GM04503 (cell line): ENCODE measurements at places on chromosomes 11 and 22.

DNA sequence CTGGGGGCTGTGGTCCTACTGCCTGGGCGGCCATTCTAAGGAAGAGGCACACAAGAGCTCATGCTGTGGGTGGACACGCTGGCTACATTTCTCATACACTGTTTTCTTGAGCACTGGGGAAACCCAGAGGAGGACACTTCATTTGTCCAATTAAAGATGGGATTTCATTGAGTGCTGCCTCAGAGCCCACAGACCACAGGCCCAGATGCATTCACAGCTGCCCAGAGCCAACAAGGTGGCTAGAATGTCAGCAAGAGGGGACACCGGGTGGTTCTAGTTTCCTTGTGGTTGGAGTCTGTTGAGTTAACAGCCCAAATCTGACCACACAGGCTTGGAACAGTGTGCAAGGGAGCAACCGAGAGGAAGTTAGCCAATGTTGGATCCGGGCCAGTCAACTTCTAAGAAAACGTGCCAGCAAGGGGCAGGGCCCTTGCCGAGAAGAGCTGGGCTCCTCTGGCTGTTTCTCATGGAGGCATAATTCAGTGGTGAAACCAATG is 35.0 kb upstream of the SORL1 start:
- peak; percentile 60 for DNase-seq

DNA sequence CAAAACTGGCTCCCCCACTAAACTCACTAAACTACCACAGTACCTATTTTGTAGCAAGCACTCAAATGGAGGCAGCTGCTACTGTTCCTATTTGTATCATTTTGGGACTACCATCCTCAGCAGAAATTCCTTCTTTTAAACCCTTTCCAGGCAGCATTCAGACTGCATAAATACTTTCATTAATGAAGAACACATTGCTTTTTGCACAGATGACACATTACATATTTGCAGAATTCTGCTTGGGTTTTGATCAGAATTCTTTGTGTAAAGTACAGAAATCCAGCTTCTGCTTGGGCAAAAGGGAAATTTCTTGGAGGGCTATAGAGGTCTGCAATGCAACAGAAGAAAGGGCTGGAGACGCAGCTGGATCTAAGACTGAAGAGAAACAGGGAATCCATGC is 24.2 kb downstream of the RBX1 start:
- DNase-seq = no peak

DNA sequence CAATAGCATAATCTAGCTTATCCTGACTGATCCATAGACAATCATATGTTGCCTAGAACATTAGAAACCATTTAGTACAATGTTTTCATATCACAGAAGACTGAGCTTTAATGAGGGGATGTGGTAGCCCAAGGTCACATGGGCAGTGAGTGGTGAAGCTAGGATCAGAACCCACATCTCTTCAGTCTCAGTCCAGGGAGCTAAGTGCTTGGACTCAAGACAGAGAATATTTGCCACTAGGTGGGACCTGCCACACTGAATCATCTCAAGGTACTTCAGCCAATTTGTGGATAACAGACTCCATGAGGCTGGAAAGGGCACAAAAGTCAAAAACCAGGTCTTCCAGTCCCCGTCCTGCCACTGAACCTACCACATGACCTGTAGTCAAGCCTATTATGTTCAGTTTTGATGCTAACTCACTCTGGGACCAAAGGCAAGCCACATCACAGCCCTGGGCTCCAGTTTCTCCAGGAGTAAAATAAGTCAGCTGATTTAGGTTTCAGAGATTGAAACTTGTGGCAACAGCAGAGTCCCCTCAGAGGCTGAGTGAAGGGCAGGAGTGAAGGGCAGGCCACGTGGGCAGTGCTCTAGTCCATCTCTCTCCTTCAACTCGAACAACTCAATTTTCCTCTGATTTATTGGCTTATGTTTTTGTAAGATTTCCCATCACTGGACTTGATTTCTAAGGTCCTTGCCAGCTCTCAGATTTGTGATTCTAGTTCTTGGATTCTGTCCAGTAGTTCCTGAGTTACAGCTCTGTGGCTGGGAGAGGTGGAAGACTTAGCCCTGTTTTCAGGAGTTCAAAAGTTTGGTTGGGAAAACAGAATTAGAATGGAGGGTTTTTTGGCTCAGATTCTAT is 84.6 kb upstream of the PHOX2A start:
- DNase-seq = no peak

GRCh38 chr22:25362883-25363240 is 143.4 kb downstream of the CRYBB2 start:
- DNase-seq = no peak

DNA sequence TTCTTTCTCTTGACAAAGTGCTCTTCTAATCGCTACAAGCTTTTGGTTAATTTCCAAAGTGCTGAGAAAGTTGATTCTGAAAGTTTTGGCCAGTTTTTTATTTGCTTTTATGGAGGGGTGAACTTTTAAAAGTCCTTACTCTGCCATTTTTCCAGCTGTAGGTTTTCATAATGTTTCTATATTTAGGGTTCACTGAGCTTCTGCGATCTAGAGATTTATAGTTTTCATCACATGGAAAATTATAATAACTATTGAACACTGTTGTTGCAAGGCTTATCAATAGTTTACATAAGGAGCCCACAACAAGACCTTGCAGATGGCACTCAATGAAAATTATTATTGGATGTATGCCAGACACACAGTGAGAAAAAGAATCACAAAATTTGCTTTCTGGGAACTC is 55.1 kb downstream of the DLG2 start:
- DNase-seq = no peak

GRCh38 chr22:34579519-34579918 is 486.4 kb upstream of the ISX start:
- DNase-seq = no peak
